Stimulated activated CD4-positive, alpha-beta T cell treated with anti-CD3 and anti-CD28 coated beads, Interleukin-1b, Interleukin-23, amount 100 ng/mL, for 1 hour (primary cell): ENCODE measurements at places on chromosomes 5 and 9.

GRCh38 chr9:92644278-92644677, 25.7 kb downstream of the IPPK start:
- DNase-seq, result no peak

DNA sequence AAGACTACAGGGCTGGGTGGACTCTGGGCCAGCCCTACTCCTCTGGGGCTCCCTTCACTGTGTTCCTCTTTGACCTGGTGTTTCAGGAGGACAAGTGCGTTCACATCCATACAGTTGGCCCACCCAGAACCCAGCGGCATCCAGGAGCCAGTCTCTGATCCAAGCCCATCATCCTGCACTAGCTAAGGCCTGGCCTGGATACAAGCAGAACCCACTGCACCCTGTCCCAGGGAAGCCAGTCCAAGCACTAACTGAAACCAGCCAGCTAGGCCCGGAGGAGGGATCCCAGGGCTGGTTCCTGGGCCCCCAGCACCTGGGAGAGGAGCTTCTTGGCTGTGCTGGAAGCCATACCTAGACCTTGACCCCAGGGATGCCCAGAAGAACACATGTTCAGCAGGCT, 4.1 kb upstream of the GBGT1 start:
- DNase-seq, result no peak

- no peak for DNase-seq
Observed at GRCh38 chr9:31799953-31800609, 584.4 kb upstream of the ACO1 start.

DNA sequence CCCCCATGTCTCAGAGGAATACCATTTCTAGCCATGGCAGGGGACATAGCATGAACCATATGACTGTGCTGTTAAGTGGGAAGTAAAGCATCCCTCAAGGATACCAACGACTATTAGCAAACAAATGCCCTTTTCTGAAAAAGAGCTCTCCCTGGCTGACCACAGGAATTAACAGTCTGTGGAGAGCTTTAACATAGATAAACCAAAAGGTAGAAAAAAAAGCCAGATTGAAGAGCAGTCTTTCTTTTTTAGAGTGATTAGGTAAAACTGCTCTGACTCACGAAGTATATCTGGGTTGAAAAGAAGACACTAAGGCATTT, 532.7 kb upstream of the DMAC1 start:
- DNase-seq, result no peak

DNA sequence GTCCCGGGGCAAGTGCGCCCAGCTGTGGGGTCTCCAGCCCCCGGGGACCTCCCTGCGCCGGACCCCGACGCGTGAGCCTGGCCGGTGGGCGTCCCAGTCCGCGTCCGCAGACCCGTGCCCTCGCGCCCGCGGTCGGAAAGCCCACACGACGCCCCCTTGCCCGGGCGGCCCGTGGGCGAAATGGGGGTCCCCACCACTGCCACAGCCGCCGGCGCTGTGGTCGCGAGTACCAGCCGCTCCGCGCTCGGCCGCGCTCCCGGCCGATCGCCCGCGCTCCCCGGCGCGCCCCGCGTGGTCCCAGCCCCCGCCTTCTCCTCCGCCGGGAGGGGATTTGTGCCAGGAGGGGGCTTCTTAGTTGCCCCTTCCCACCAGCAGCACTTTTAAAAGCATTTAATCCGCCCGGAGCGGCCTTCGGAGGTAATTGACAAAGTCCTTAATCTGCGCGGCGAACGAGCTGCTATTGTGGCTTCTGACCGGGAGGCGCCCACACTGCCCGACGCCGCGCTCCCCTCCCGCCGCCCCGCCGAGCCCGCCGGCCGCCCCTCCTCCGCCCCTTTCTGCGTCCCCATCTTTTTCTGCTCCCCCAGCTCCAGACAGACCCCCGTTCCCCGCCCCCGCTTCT, 469 bp upstream of the FIBCD1 start:
- DNase-seq, result no peak

DNA sequence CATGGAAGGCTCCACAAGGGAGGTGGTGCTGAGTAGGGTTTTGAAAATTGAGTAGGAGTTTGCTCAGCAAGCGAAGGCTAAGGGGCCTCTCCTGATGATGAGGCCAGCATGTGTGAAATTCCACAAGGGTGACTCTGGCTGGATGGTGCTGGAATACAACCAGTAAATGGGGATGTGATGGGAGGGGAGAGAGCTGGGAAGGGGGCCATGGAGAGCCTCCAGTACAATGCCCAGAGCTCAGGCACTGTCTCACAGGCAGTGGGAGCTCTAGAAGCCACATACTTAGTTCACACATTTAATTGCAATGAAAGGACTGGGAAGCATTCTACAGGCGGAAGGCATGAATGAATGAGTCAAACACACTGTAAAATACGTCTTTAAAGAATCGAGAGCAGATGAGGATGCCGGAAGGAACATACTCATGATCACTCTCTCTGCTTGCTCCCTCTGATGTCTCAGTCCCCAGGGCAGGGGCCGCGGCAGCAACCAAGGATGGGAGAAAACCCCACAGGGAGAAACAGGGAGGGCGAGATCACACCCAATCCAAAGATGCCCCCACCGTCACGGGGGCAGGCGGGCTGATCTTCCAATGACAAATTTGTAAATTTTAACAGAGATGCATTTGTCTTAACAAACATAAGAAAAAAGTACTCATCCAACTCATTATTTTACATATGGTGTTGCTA, 261.0 kb downstream of the NSG2 start:
- no peak for DNase-seq

GRCh38 chr5:51598026-51598425, 214.8 kb downstream of the ISL1 start:
- no peak for DNase-seq

DNA sequence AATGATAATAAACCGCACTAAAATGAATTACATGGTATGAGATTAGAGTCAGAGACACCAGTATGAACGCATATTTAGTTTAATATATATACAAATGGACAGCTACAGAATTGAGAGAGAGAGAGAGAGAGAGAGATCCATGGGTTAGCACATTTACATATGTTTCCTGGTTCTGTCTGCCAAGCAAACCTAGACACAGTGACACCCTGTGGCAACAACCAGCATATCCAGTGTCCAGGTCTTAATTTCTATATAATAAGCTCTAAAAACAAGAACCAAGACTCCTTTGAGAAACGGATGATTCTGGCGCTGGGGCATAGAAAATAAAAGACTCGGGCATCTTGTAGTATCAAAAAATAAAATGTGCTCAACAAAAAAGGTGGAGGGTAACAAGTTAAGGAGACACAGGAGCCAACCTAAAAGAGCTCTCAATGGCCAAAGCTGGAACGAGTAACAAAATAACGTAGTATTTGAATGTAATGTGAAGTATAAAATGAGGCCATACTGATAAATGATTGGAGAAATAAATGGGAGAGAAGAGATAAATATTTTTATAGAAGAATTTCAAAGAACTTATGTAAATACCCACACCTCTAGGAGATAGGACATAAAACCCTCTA, 84.5 kb downstream of the RFX3 start:
- no peak for DNase-seq

GRCh38 chr9:17025281-17025680, 109.6 kb upstream of the CNTLN start:
- no peak for DNase-seq

- no peak for DNase-seq
Observed at GRCh38 chr5:116559673-116560164, 14.9 kb downstream of the SEMA6A start.

GRCh38 chr5:144812763-144813162, 642.1 kb downstream of the KCTD16 start:
- no peak for DNase-seq

DNA sequence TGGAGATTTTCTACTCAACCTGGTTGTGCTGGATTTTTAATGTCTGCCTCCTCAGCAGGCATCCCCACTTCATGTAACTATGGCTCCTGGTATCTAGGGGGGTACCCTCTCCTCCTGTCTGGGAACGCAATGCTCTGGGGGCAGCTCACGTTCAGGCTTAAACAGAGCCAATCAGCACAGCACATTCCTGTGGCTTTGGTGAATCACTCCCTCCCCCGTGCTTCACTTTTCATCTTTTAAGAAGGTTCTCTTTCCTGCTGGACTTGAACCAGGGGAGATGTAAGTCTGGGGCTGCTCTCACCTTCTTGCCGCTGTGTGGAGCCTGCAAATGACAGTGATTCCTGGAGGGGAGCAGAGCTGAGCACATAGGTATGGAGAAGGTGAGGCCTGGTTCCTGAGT, 101.2 kb downstream of the MSX2 start:
- DNase-seq, result no peak

DNA sequence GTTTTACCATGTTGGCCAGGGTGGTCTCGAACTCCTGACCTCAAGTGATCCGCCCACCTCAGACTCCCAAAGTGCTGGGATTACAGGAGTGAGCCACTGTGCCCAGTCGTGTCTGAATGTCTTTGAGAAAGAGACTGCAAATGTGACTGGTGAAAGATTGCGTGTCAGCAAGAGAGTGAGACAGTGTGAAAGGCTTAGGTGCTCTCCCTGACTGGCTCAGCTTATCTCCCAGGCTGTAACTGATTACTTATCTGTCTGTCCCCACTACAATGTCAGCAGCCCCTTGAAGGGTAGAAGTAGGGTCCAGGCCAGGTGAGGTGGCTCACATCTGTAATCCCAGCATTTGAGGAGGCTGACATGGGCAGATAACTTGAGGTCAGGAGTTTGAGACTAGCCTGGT, 3.4 kb upstream of the FGFR4 start:
- no peak for DNase-seq

- DNase-seq, result no peak
Observed at GRCh38 chr5:141603923-141604717, 14.7 kb downstream of the DIAPH1 start.

DNA sequence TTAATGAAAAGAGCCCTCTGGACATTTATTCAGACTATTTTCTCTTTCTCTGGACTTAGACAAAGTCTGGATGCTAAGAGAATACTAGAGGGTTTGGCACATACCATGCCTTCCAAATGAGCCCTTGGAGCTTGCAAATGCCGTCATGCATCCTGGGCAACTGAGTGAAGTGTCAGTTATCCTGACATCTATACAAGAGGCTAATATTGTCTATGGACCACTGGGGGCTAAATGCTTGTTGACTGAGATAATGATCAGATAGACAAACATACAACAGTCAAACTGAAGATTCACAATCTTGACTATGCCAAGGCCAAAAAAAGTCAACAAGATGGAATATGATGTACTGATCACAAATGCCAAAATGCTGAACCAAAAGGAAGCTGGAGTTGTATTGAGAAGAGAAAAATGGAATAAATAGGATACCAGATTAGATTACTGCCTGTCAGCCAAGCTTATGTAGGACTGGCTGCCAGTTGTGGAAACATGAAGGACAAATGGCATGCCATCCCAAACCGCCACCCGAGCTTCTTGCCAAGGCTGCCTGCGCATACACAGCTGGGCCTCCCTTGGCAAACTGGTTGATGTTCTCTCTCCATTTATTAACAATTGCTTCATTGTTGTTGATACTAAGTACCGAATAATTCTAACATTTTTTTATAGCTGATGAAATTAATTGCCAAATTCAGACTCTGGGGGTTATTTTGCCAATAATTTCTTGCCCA, 240.1 kb upstream of the GRAMD2B start:
- DNase-seq, result no peak

- DNase-seq, result no peak
Observed at GRCh38 chr5:124328201-124328600, 418.2 kb downstream of the ZNF608 start.

DNA sequence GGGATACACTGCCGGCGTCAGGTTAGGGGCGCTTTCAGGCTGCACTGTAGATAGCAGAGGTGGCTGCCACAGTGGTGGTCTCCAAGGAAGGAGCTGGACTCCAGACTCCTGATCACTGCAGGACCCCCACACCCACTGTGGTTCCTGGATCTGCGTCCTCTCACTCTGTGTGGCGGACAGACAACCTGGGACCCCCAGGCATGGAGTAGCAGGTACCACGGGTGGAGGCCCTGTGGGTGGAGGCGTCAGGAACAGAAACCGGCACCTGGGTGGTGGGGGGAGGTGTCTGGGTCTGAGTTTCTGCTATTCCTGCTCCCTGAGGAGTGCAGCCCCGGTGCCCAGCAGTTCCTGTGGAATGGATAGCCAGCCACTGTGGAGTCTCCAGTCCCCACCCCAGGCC, 75.1 kb upstream of the PCAT7 start:
- no peak for DNase-seq
